ENCODE measurements at places on chromosomes 3 and 15.

GRCh38 chr15:67042551-67043142 is 22.8 kb upstream of the SMAD3 start:
- H3K36me3 ChIP-seq, result no peaks in the 10 kb centered on the region
- no peak overlapping the region for H3K27ac ChIP-seq
- peaks cover 20% of the 10 kb centered on the region for H3K4me1 ChIP-seq
- H3K27me3 ChIP-seq, result no peaks in the 10 kb centered on the region
- H3K4me3 ChIP-seq, result no peak overlapping the region

- H3K27ac ChIP-seq, result no peak overlapping the region
- H3K27me3 ChIP-seq, result no peaks in the 10 kb centered on the region
- no peak overlapping the region for H3K4me3 ChIP-seq
- H3K4me1 ChIP-seq, result no peaks in the 10 kb centered on the region
- H3K36me3 ChIP-seq, result no peaks in the 10 kb centered on the region
These were observed 232.6 kb downstream of the ABHD5 start for GRCh38 chr3:43923104-43923882.

- DNase-seq, result no peak
- H3K4me3 ChIP-seq, result no peak overlapping the region
- H3K27me3 ChIP-seq, result no peaks in the 10 kb centered on the region
- peaks cover 5% of the 10 kb centered on the region for H3K4me1 ChIP-seq
These were observed 117.9 kb upstream of the PRR20G start for GRCh38 chr3:127405791-127406190.

- peaks cover 6% of the 10 kb centered on the region for H3K36me3 ChIP-seq
- DNase-seq, result peak; percentile 13
- peaks cover 59% of the 10 kb centered on the region for H3K27me3 ChIP-seq
- peak overlapping the region; percentile 78 for H3K4me3 ChIP-seq
- no peaks in the 10 kb centered on the region for H3K4me1 ChIP-seq
These were observed 859 bp downstream of the RORA start for GRCh38 chr15:61227950-61228936.

DNA sequence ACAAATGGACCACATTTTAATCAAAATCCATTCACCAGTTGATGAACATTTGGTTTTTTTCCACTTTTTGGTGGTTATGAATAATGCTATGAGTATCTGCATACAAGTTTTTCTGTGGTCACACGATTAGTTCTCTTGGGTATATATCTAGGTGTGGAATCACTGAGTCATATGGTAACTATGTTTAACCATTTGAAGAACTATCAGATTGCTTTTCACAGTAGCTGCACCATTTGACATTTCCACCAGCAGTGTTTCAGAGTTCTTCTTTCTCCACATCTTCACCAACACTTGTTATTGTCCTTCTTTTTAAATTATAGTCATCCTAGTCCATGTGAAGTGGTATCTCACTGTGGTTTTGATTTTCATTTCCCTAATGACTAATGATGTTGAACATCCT is 33.3 kb upstream of the ATG7 start:
- H3K27me3 ChIP-seq, result no peaks in the 10 kb centered on the region
- peak overlapping the region; percentile 32 for H3K4me3 ChIP-seq
- peak; percentile 58 for DNase-seq
- H3K4me1 ChIP-seq, result peaks cover 26% of the 10 kb centered on the region
- peaks cover under 1% of the 10 kb centered on the region for H3K36me3 ChIP-seq
